ENCODE measurements at places on chromosomes 1 and 21.

DNA sequence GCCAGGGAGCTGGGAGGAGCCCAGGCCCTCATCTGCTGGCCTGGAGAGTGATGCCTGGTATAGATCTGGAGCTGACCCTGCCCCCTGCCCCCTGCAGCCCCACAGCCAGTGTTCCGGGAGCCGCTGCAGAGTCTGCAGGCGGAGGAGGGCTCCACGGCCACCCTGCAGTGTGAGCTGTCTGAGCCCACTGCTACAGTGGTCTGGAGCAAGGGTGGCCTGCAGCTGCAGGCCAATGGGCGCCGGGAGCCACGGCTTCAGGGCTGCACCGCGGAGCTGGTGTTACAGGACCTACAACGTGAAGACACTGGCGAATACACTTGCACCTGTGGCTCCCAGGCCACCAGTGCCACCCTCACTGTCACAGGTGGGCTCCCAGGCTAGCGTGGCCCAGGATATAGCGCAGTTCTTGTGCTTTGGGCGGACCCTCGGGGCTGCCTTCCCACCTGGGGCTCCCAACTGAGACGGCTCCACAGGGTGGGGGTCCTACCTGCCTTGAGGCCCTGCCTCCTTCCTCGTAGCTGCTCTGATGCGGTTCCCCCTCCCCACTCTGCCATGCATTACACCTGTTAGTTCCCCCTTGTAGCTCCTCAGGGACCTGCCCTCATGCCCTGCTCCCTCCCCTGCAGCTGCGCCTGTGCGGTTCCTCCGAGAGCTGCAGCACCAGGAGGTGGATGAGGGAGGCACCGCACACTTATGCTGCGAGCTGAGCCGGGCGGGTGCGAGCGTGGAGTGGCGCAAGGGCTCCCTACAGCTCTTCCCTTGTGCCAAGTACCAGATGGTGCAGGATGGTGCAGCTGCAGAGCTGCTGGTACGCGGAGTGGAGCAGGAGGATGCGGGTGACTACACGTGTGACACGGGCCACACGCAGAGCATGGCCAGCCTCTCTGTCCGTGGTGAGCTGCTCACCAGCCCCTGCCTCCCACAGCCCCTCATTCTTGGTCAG is 98.7 kb downstream of the OBSCN start:
- DNase-seq, result no peak

DNA sequence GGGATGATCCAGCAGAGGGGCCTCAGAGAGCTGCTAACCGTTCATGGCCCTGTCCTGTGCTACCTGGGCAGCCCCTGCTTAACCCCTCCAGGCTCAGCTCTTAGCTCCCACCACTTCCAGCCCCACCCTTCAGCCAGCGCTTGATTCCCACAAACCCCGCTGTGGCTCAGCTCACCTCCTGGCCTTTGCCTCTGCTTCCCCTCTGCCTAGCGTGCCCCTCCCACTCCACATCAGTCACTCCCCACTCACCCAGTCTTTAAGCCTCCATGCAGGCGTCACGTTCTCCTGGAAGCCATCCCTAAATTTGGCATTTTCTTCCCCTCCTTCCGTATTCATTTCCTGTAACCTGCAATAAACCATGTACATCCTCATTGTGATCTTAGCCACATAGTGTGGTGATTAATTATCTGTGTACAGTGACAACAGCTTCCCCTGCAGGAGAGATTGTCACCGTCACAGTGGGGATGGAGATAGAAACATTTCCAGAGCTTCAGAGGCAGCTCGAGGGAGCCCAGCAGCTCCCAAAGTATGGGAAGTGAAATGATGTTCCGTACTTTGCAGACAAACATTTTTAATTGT is 65.5 kb downstream of the EPHB2 start:
- no peak for DNase-seq

- no peak for DNase-seq
Observed at GRCh38 chr1:11187931-11188330, 1.2 kb upstream of the ANGPTL7 start.

DNA sequence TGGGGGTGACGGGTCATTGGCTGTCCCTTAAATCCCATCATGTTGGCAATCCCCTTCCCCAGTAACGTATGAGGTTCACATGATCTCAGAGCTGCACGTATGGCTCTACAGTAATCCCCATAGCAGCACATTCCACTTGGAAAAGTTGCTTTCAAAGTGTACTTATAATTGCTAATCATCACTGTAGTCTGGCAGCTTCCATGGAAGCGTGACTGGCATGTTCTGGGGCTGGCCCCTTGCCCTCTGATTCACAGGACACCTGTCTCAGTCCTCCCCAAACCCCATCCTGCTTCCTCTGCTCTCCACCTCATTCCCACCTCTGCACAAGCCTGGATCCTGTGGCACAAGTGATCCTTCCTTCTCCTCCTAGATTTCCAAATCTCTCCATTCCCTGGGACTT is 102.2 kb downstream of the TSEN15 start:
- no peak for DNase-seq

DNA sequence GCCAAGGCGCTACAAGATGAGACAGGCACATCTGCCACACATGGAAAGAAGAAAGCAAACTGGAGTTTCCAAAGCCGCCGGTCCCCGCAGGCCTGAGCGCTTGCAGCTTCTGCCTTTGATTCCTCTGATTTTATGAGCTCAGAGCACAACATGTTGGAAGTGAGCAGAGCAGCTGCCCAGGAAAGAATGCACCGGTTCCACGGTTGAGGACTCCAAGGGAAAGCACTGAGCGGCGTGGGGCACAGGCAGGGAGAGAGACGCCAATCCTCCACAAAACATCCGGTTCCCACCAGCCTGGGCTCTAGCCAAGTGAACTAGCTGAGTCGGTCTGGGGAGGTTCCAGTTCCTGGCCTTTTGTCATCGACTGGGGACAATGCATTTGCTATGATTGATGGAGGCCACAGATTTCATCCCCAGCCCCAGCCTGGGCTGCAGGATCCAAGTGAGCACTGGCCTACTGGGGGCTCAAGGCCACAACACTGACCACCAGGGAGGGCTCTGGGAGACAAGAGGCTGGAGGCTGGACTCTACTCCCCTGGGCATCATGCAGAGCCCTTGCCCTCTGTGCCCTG is 253.1 kb upstream of the IRF2BP2 start:
- no peak for DNase-seq

DNA sequence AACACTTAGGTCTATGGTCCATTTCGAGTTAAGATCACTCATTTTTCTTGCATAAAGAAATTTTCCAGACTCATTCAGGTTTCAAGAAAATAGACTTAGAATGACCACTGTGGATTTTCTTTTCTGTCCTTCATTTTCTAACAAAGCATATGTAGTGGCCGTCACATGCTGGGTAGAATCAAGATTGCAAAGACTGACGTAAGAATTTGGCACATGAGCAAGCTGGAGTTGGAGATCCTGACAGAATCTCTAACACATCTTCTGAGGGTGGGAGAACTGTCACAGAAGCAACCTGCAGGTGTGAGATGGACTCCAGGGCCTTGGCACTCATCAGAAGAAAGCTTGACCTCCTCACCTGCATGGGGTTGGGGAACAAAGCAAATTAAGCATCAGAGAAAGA is 28.6 kb downstream of the KIF26B start:
- DNase-seq, result no peak

DNA sequence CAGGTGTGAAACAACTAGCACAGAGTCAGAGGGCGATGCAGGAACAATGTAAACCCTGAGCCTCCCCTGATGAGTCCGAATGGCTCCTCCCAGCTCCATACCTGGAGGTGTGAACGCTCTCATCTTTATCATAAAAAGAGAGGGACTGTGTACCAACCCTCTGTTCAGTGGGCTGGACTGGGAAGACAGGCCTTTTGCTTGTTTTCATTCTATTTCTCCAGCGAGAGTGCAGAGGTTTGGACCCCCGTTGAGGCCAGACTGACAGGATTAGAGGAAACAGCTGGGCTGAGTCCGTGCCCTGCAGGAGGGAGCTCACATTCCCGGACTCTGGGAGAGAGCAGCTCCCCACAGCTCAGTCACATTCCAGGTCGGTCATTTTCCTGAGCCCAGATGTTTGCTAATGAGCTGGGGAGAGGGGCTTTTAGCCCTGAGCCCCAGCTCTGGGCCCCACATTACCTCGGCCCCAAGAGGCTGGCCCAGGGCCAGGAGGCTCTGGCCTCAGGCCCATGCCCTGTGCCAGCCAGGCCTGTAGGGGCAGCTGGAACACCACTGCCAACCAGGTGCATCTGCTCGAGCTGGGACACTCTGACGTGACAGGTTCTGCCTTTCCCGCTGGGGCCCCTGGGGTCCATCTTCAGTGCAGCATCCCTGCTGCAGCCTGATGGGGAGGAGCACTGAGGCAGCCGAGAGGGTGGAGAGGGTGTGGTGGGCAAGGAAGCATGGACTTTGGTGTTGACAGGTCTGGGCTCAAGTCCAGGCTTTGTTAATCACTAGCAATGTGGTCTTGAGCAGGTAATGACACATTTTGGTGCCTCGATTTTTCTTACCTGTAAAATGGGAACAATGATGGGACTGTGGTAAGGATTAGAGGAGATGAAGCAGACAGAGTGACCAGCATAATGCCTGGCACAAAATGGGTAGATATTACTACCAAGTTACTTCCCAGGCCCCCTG is 3.5 kb upstream of the NBL1 start:
- DNase-seq, result no peak

GRCh38 chr1:36367066-36367465 is 18.7 kb downstream of the STK40 start:
- DNase-seq, result no peak

- DNase-seq, result no peak
Observed at GRCh38 chr21:41864311-41865001, 14.7 kb downstream of the PRDM15 start.

- DNase-seq, result no peak
Observed at GRCh38 chr1:19878637-19878985, 3.6 kb upstream of the OTUD3 start.

Measured in NCI-H1436 treated with DMSO at 0.1 percent for 48 hours (cell line).